Fibroblast of skin of scalp (primary cell): ENCODE measurements at places on chromosomes 16 and 17.
A peak's percentile ranks its signal among the peaks of the same experiment; 100 is the strongest.

DNA sequence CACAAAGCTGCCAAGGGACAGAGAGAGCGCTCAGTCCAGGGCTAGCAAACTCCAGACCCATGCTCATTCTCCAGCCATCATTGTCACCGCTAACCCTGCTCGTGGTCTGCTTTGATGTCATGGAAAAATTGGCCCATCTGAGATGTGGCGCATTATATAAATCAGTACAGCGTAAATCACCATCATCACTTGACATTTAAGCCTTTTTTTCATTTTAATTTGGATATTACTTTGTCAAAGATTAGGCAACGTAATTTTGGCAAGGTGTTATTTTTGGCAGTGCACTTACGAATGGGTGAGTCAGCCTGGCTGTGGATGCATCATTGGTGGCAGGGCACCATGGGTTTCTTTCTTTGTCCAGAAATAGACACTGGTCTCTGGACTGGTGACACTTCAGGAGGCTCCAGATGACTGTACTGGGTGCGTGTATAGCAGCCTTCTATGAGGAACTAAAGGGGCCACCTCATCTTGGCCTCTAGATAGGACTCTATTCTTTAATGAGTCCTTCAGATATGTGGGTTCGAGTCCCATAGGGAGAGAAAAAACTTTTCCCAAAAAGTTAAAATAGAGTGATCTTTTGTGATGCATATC, 166.3 kb downstream of the MSI2 start:
- DNase-seq = peak; percentile 41

DNA sequence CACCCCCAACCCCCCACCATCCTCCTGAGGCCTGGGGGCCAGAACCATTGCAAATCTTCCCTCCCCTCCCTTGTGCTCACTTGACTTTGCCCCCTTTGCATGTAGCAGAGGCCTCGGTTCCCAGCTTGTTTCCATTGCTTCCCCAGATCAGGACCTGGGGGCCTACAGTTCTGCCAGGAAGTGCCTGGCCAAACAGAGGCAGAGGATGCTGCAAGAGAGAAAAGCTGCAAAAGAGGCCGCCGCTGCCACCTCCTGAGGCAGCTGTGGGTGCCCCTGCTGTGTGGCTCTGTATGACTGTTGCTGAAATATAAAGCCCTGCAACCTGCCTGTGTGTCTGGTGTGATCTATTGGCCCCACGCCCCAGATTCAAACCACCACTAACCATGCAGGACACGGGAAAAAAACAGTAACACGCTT, 2.3 kb downstream of the NDUFB10 start:
- DNase-seq = no peak

DNA sequence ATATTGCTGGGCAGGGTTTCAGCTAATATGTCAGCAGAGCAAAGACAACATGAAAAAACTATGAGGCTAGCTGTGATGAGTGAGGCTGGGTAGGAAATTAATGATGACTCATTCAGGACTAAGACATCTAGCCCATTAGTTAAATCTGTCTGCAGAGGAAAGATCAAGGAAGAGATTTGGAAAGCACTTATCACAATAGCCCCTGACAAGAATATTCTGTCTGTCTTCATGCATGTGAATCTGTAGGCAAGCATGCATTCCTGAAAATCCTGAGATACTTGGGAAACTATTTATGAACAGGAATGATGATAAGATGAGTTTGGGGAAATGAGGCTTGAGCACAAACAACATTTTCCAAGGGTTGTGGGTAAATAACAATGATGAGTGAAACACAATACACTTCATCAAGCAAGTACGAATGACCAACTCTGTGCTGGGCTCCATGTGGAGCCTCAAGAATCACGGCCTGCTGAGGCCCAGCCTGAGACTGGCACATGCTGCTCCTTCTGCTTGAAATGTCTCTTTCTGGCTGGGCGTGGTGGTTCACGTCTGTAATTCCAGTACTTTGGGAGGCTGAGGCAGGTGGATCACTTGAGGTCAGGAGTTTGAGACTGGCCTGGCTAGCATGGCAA, 96.5 kb upstream of the ASIC2 start:
- peak; percentile 28 for DNase-seq

DNA sequence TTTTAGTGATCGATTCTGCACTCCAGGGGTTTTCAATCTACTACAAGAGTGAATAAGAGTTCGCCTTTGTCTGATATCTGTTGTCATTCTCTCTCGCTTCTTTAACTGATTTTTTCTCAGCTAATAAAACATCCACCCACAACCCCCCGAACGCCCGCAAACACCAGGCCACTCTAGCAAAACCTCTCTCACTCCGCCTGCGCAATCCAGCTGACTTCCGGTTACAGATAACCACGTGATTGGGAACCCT, 338 bp upstream of the RPL19 start:
- peak; percentile 95 for DNase-seq

- no peak for DNase-seq
These were observed 1.2 kb downstream of the ABCA5 start for GRCh38 chr17:69325518-69326376.

GRCh38 chr16:78669994-78670393, 570.5 kb downstream of the WWOX start:
- DNase-seq = peak; percentile 23

- no peak for DNase-seq
These were observed 1525.1 kb downstream of the CDH11 start for GRCh38 chr16:63596716-63597115.

DNA sequence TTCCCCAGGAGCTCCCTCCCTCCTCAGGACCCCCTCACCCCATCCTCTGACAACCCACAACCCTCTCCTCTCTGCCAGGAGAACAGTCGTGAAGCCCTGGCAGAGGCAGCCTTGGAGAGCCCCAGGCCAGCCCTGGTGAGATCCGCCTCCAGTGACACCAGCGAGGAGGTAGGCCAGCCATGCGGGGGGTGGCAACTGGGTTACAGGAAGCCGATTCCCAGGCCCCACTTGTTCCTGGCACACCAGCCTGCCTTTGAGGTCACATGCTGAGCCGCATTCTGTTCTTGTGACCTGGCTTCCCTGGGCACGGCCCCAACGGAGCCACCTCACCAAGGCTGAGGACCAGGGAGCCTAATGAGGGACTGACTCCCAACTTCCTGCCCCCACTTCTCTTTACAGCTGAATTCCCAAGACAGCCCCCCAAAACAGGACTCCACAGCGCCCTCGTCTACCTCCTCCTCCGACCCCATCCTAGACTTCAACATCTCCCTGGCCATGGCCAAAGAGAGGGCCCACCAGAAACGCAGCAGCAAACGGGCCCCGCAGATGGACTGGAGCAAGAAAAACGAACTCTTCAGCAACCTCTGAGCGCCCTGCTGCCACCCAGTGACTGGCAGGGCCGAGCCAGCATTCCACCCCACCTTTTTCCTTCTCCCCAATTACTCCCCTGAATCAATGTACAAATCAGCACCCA, 7.9 kb downstream of the NAT9 start:
- DNase-seq = peak; percentile 48

- DNase-seq = no peak
These were observed 50.6 kb downstream of the SMPD3 start for GRCh38 chr16:68397710-68398201.

GRCh38 chr17:79666111-79666510, 55.3 kb upstream of the RBFOX3 start:
- no peak for DNase-seq

- DNase-seq = no peak
These were observed 80.4 kb downstream of the ENGASE start for GRCh38 chr17:79154951-79155585.

DNA sequence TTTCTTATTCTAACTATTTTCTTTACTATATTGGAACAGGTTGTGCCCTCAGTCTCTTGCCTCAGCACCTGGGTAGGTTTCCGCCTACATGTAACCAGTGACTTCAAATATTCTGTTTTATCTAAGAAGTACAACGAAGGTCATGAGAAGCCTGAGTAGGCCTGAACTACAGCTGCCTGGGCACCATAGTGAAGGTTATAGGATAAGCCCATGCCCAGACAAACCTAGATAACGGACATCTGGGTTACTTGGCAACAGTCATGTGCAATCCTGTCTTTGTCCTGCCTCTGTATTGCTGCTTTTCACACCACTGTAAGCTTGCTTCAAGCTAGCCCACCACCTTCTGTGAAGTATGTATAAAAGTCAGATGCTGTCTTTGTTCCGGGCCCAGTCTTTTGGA, 25.4 kb upstream of the ARL4D start:
- no peak for DNase-seq

DNA sequence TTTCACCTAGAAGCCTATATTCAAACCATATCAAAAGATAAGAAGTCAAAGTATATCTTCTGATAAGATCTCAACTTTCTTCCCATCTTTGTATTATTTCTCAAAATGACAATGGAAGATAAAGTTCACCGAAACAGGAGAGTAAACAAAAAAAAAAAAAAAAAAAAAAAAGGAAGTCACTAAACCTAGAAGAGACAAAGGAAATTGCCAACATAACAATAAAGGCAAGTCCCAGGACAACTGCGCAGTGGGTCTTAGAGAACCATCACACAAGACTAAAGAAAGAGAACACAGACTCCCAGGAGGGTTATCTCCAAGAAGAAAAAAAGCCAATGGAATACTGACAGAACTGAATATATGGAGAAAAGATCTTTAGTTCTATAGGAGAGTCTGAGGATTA, 65.7 kb downstream of the SMURF2 start:
- DNase-seq = no peak

- no peak for DNase-seq
These were observed 455 bp downstream of the ATP1B2 start for GRCh38 chr17:7651097-7651664.

DNA sequence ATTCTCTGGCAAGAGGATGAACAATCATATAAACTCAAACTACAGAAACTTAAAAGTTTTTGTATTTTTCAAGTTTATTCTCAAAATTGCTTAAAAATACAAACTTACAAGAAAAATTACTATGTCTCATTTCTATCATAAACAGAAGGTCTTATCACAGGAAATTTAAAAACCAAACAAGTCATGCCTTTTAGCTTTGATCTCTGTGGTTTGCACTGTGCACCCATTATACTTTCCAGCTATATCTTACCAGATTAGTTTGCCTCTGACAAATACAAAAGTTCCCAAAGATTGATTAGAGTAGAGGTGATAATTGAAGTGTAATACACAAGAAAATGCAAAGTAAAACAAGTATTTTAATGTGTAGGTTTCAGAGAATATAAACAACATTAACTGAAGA, 117.4 kb downstream of the MYO1D start:
- DNase-seq = no peak

GRCh38 chr17:11035681-11036080, 197.8 kb upstream of the PIRT start:
- no peak for DNase-seq

DNA sequence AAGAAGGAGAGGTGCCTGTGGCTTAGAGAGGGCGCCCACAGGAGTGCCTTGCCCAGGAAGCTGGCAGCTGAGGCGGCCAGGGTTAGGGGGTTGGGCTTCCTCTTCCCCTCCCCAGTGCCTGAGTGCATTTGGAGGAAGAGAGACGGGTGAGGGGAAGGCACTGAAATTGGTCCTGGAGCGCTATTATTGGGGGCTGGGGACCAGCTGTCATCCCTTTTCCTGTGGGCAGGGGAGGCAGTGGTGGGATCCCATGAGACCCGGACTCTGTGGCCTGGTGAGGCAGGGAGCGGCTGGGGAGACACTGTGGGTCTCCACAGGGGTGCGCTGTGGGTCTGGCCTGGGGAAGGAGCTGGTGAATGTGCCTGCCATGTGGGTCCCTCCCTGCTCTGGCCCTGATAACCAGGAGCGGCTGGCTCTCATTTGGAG, 259.7 kb downstream of the SEC14L1 start:
- peak; percentile 75 for DNase-seq

DNA sequence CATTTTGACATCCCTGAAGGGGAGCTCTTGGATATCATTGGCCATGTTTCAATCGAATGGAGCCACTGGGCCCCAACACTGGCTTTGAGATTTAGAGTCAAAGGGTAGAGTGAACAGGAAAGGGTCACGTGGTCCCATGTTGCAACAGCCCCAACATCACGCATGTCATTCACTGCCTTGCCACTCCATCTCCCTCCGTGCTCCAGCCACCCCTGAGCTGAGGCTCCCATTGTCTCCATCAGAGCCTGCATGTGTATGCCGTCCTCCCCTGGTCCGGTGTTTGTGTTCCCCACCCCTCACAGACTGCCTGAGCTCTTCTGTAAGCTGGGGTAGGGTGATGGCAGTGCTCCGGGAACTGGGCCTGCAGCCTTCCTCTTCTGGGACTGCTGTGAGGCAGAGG, 12.1 kb downstream of the NFE2L1 start:
- no peak for DNase-seq

DNA sequence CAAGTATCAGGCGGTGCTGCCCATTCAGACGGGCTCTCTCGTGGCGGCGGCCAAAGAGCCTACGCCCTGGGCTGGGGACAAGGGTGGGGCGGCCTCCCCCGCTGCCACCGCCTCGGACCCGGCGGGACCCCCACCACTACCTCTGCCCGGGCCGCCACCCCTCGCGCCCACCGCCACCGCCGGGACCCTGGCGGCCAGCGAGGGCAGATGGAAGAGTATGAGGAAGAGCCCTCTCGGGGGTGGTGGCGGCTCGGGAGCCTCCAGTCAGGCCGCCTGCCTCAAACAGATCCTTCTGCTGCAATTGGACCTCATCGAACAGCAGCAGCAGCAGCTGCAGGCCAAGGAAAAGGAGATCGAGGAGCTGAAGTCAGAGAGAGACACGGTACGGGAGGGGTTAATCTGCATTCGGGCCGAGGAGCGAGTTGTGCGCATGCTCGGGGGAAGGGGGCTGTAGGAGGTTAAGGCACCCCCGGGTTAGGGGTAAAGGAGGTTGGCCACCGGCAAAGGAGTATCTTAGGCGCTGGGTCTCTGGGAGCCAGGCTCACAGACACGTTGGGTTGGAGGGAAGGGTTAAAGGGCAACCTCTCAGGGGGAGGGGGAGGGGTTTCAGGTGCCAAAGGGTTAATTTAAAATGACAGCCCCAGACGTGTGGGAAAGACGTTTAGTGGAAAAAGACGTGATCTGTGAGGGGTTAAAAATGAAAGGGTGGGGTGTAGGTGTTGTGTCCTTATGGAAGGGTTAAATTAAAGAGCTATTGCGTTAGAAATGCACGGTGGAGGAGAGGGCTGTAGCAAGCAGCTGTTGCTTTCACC, 1.4 kb downstream of the MSL1 start:
- peak; percentile 51 for DNase-seq

- DNase-seq = peak; percentile 88
These were observed 2.0 kb downstream of the ZNF771 start for GRCh38 chr16:30409125-30410060.

DNA sequence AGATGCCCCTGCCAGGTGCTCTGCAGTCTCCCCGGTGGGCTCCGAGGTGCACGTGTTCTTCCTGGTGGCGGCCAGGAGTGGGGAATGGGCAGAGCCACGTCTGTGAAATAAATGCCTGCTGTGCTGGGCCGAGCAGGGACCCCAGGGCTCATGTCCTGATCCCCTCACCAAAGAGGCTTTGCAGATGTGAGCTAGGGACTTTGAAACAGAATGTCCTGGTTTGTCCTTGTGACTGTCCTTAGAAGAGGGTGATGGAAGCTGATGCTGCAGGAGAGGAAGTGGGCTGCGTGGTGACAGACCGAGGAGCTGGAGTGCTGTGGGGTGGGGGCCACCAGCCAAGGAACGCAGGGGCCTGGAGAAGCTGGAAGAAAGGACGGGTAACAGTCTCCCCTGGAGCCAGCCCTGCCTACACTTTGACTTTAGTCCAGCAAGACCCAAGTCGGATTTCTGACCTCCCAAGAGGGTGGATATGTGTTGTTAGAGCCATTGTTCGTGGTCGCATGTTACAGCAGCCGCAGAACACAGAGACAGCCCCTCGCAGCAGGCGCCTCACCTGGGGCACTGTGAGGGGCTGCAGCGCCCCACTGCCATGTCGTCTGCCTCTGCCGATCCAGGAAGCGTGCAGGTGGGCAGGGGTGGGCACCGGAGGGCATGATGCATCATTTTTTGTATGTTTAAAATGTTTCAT, 217.9 kb upstream of the CIBAR2 start:
- no peak for DNase-seq
